IPS-NIHi11 (cell line): ENCODE measurements at places on chromosomes 11 and 22.

DNA sequence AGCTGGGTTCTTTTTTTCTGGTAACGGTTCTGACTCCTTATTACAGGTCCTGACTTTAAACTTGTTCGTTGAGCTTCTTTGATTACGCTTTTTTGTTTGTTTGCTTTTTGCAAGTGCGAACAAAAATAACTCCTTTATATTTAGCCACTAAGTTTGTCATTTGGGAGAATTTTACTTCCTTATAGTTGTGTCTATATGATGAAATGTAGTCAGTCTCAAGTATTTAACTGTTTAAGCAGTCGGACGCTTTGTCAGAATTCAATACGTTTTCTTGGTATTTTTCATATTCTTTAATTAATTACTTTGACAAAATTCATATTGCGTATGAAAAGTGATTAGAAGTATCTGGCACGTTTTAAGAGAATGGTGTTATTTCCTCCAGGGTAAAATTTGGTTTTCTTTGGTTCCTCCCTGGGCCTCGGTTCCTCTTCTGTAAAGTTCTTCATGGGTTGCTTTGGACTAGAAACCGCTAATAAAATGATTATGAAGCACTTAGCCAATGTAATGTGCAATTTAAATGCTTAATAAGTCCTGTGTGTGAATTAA, 1.3 kb downstream of the CBL start:
- no peak for DNase-seq

DNA sequence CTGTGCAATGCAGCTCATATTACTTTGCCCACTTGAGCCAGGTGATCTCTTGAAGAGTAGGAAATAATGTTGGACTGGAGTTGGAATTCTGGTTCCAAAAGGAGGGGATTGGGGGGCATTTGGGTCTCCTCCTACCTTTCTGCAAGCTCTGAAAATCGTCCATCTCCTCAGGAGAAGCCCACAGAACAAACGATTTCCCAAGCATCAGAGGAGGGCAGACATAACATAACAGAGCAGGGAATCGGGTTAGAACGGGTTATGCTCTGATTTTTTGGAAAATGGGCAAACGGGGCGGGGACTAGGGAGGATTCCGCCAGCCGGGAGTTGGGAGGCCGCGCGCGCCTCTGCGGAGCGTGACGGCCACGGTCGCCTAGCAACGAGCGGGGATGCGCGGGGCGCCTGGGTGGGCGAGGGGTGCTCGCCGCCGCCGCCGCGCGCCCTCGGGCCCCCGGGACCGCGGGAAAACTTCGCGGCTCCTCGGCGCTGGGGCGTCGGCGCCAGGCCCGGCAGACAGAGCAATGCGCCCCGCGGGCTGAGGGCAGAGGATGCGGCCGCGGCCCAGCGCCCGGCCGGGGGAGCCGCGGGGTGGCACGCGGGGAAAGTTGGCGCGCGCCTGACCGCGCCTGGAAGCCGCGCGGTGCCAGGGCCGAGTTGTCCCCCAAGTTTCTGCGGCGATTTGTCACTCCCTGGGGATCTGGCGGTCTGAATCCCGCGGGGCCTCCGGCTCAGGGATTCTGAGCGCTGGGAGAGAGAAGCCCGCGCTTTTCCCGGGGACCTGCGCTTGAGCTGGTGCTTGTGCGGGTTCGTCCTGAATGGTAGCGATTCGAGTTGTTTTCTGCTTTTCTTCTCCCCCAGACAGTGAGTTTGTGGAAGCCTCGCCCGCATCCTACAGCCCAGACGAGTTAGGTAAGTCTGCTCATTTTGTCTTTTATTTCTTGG, 27.8 kb upstream of the AMOTL1 start:
- DNase-seq = peak; percentile 79

- DNase-seq = peak; percentile 93
Observed at GRCh38 chr11:64688534-64688982, 34.4 kb downstream of the NRXN2 start.

- no peak for DNase-seq
Observed at GRCh38 chr22:26586556-26587325, 3.2 kb downstream of the TPST2 start.

- DNase-seq = no peak
Observed at GRCh38 chr11:41784513-41785335, 325.3 kb upstream of the LRRC4C start.

DNA sequence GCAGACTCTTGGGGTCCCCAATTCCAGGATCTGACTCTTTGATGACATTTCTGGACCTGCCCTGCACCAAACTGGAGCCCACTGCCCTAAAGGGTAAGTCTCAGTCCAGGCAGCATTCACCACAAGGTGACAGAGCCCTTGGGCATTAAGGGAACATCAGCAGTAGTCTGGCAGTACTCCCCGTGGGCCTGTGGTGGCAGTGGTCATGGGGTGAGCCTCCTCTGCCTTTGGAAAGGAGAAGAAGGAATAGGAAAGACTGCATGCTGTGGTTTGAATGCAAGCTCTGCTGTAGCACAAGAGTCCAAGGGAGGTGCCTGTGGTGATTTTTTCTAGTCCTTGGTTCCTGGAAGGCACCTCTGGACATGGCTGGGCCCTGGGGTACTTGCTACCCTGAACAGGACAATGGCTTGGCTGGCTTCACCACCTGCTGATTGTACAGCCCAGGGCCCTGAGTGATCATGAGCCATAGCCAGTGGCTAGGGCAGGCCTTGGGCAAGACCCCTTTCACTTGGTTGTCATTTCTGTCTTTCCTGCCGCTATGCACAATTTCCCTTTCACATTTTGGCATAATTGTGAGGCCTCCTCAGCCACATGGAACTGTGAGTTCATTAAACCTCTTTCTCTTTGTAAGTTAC, 160.7 kb upstream of the GRIA4 start:
- no peak for DNase-seq

DNA sequence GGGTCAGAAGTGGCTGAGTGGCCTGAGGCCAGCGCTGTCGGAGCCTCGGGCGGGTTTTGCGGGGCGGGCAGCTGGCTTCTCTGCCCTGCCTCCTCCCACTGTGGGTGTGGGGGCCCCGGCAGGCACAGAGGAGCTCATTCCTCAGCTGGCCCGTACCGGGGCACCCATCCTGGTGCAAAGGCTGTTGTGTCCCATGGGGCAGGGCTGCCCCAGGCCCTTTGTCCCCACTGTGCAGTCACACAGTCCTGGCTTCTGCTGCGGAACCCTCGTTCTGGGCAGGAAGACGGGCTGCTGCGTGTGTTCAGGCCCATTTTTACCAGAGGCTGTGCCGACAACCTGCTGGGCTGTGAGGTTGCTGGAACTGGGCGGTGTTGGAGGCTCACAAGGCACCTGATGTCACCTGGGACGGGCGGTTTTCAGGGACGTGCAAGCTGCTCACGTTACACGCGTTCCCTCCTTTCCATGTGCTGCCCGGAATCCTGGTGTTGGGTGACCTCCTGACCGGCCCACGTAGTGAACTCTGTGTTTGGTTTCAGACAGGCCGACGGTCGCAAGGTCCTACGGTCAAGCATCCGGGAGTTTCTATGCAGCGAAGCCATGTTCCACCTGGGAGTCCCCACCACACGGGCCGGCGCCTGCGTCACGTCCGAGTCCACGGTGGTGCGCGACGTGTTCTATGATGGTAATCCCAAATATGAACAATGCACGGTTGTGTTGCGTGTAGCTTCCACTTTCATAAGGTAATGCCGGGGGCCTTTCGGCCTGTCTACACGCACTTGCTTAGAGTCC, 5.2 kb downstream of the SELENOO start:
- DNase-seq = no peak

DNA sequence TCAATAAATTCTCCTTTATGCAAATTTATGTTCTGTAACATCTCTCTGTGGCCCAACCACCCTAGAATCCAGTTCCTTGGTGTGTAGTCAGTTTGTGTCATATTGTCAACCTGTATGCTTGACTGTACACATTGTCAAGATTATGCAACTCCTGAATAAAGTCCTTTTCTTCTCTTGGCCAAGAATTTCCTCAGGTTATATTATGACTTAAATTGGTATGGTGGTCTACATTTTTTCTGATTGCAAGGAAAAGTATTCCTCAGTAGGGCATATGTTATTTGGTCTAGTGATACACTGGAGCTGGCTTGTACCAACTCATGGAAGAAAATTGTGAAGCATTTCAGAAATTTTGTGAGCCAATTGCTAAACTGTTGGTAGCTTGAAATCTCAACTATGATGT, 482.8 kb upstream of the CHORDC1 start:
- no peak for DNase-seq

DNA sequence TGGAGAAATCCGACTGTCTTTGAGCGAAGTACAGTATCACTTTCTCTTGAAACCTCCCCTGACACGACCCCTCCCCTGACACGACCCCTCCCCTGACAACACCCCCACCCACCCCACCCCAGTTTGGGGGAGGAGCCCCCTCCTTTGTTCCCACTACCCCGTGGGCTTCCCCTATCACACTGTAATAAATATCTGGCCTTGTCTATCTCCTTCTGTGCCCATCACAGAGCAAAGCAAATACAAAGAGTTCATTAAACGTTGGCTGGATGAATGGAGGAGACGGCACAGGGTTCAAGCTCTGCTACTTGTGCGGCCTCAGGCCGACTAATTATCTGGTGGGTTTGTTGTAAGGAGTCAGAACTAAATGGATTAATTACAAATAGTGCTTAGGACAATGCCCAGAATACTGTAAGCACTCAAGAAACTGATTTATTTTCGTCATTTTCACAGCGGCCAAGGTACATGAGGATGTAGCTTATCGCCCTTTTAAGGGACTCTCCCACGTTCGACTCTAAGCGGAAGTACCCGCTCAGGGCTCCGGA, 628 bp upstream of the GGA1 start:
- peak; percentile 12 for DNase-seq

DNA sequence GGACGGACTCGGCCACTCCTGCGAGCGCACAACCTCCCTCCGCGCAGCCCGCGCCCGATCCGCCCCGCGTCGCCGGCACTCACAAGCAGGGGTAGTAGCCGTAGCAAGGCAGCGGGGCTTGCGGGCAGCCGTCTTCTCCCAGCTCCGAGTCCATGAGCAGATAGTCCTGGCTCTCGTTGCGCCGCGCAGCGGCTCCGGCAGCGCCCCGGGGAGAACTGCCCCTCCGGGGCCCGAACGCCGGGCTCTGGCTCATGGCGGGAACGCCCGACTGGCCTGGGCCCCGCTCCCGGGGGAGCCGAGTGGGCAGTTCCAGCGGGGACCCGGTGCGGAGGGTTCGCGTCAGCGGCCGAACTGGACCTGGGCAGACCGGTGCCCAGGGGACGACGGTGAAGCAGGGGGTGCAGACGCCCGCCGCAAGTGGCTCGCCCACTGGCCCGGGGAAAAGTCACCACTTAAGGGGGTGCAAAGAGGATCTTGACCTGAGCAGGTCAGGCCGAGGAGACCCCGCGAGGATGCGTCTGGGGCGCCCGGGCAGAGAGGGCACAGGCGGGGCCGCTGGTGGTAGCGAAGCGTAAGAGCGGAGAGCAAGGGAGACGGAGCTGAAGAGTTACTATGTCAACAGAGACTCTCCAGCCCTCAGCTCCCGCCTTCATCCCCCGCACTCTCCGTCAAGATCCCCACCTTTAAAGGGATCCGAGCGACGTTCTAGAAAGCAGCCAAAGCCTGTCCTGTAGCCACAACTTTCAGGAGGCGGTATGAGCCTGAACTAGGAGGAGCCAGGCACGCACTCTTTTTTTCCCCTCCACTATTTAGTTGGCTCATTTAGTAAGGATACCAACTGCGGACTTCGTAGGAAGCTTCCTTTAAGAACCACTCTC, at the start of gene TRPC6:
TSS of gene TRPC6 (minus strand) at position 757 of the 878 bp plus-strand sequence. CDS start at position 253, 504 bp downstream.
- DNase-seq = peak; percentile 62

GRCh38 chr11:11706028-11706427, 84.2 kb upstream of the GALNT18 start:
- peak; percentile 12 for DNase-seq

DNA sequence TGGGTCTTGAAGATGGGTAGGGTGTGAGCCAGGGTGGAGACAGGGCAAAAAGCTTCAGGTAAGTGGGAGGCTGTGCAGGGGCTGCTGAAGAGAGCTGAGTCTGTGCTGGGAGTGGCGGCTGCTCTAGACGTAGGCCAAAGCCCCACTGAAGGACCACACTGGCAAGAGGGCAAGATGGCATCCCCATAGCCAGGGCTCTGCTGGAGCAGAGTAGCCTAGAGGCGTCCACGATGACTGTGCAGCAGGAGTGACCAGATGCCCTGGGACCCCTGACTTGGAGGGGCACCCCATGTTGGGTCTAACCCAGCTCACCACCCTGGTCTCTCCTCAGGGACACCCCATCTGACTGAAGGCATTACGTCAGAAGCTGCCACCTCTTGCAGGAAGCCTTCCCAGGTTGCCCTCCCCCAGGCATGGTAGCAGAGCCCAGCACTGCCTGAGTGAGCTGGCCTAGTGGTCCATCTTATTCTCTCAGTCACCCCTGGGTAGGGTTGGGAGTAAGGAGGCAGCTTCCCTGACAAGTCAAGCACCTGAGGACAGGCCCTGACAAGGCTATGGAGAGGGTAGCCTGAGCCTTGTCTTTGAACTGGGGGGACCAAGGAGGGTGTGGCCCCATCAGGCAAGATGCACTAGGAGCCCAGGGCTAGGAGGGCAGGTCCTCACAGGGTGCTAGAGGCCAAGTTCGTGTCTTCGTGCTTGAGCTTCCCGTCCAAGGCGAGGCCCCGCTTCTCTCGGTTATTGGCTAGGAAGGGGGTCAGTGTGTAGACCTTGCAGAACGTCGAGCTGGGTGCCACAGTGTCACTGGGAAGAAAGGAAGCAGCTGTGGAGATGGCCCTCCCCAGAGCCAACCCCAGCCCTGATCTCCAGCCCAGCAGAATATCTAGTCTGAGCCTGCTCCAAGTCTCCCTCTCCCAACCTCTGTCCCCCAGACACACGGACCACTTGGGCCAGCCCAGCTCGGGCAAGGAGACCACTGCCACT, 33.1 kb downstream of the TPBGL start:
- DNase-seq = peak; percentile 3

DNA sequence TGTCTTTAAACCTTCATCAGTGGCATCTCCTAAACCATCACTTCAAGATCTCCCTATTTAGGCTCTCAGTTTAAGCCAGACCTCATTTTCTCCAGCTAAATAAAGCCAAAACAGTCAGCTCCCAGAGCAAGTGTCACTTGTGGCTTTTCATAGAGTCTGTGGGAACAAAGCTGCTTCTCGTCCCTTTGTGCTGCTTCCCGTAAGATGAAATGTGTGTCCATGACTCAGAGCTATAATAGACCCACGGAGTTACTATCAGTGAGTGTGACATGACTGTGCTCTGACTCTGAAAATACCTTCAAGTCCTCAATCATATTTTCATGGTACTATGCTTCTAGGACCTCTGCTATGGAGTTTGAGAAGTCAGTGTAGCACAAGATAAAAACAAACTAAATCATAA, 57.3 kb upstream of the SLN start:
- DNase-seq = no peak

GRCh38 chr11:1449490-1450243, 36.9 kb downstream of the MOB2 start:
- no peak for DNase-seq

GRCh38 chr11:46267930-46268329, 9.5 kb upstream of the CREB3L1 start:
- DNase-seq = no peak

- peak; percentile 20 for DNase-seq
Observed at GRCh38 chr11:105315287-105315686, 175.7 kb upstream of the CARD18 start.

GRCh38 chr11:110984693-110985092, 260.8 kb upstream of the POU2AF2 start:
- DNase-seq = no peak

DNA sequence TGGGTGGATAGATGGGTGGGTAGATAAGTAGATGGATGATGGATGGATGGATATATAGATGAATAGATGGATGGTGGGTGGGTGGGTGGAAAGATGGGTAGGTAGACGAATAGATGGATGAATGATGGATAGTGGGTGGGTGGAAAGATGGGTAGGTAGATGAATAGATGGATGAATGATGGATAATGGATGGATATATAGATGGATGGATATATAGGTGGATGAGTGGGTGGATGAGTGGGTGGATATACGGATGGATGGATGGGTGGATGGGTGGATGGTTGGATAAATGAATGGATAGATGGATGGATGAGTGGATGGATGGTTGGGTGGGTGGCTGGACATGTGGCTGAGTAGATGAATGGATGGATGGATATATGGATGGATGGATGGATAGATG, 53.1 kb upstream of the THY1 start:
- no peak for DNase-seq
